ENCODE measurements at places on chromosomes 3 and 15.
A peak's percentile ranks its signal among the peaks of the same experiment; 100 is the strongest.

GRCh38 chr15:58528188-58528870 is 96.5 kb downstream of the LIPC start:
- DNase-seq, result peak; percentile 97

- no peak for DNase-seq
Measured at GRCh38 chr3:177420651-177421480, 223.6 kb upstream of the TBL1XR1 start.

GRCh38 chr3:186083746-186084145 is 25.1 kb downstream of the ETV5 start:
- no peak for DNase-seq

GRCh38 chr3:185807445-185808068 is 17.3 kb downstream of the IGF2BP2 start:
- DNase-seq, result peak; percentile 59

- DNase-seq, result no peak
Measured at GRCh38 chr3:16884084-16884747, 539 bp upstream of the PLCL2 start.

- DNase-seq, result no peak
Measured at GRCh38 chr3:84522893-84523292, 435.9 kb upstream of the CADM2 start.

GRCh38 chr3:78139166-78139565 is 1099.3 kb downstream of the ROBO2 start:
- peak; percentile 63 for DNase-seq

GRCh38 chr3:37907906-37908305 is 46.2 kb downstream of the CTDSPL start:
- DNase-seq, result no peak

DNA sequence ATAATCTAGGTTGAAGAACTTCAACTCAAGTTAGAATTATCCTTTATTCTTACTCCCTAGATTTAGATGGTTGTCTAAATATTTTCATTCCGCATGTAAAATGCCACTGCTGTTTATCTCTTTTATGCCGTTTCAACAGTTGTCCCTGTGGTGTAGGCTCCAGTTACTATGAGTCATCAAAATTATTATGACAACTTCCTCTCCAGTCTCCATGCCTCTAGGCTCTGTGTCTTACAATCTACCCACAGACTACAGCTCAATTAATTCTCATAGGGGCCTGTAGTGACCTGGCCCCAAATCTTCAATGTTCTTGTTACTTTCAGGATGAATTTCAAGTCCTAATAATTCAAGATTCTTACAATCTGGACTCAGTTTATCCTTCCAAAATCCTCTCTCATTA is 105.8 kb upstream of the UNC13C start:
- no peak for DNase-seq

- DNase-seq, result peak; percentile 43
Measured at GRCh38 chr15:61195116-61196002, 33.7 kb downstream of the RORA start.

DNA sequence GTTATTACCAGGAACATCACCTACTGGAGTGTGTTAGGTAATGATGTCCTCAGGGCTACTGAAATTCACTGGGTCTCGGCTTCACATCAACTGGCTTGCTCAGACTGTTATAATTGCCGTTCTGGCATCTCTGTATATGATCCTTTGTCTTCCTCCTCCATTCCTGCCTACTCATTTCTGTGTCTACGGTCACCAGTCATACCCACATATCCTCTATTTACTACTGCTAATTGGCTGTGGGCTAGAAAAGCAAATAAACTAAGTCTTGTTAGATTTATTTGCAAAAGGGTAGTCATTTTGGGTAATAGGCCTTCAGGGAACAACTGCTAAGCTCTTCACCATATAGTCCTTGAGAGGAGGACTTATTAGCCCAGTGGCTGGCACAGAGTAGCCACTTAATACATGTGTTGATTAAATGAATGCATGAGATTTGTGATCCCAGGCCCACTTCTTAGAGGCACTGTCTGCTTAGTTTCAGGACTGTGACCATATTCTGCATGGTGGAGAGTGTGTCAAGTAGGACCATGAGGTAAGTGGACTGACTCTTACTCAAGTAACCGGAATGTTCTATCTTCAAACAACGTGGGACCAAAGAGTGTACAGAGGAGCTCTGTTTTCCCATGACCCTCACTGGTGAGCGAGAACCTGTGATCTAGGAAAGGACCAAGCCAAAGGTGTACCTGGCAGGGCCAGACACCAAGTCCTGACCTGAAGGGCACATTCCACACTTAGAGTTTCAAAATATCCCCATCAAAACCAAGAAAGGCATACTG is 13.2 kb downstream of the ZDHHC3 start:
- DNase-seq, result no peak

DNA sequence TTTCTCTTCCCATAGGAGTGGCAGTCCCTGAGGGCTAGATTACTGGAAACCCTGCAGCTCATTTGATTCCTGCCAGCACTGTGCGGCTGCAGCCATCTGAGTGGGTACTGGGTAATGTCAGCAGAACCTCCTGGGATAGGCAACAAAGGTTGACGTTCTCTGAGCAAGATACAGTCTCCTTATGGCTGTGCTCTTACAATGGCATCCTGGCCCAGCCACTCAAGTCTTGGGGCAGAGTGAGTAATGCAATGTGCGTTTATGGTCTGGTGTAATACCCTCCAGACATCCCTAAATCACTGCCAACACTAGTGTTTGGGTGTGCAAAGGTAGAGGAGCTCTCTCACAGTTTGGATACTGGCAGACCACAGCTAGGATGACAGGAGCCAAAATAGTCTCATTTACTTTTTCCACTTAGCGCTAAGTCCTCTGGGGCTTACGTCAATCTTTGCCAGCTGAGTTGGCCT is 775.8 kb downstream of the ZNF385D start:
- no peak for DNase-seq

DNA sequence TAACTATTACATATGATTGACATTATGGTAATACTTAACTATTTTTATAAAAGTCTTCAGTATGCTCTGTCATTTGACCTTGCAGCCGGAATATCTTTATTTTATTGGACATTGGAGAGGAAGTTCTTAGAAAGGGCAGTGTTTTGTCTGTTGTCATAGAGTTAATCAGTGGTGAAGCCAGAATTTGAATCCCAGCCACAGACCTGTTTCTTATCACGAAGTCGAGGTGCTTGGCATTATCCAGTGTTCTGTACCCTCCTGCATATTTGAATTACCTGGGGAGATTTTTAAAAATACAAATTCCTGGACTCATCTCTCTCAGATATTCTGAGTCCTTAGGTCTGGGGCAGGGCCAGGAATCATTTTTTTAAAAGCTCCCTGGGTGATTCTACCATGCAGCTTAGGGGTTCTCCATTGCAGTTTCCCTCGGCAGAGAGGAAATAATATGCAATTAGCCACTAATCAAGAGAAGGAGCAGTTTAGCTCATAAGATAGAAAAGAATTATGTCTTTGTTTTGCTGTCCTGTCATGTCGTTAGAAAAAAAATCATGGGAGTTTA is 195.6 kb upstream of the CFAP20DC start:
- DNase-seq, result peak; percentile 56

DNA sequence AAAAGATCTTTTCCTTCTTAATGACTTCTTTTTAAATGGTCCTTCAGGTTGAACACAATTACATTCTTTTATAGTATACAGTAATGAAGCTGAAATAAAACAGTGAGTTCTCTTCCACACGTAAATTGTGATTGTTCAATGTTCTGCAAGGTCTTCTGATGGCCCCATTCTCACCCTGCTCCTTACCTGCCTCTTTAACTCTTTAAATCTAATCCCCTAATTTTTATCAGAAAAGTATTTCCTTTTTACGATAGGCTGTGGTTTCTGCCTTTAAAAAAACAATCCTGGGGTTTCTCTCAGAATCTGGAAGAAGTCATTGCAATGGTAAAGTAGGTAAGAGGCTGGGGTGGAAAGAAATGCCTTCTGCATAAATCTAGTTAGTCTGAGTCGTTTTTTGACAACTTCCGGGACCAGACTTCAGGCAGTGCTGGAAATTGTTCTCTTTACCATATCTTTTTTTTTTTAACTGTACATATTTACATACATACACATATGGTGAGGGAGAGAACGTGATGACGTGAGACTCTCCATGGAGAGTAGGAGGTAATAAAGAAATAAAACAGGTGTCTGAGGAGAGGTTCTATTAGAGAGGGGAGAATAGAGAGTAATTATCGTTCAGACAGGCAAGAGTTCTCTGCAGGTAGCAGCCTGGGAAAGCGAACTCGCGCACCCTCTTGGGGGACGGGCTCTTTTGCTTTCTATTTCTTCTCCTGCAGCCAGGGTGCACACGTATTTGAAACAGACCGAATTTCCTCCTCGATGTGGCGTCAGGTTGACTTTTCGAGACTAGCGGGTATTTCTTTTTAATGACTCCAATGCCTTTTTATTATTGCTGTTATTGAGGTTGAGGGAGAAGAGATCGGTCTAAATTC is at the start of gene SIDT1:
TSS of gene SIDT1 (plus strand) at position 730 of the 872 bp plus-strand sequence. CDS start 467 bp downstream, outside the sequence.
- DNase-seq, result peak; percentile 17

DNA sequence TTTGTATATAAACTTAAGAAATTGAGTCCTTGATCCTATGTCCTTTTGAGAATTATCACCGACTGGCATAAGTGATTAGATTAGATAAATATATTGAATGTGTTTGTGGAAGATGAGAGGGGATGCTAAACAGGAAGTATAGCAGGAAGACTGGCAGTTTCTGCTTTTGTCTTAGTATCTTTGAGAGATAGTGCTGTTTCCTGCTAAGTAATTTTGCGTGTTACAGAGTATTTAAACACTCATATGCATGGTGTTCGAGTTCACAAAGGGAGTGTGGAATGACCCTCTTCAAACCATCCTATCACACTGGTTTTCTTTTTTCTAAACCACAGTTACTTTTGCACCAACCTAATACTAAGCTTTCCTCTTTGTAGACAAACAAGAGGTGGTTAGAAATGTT is 106.0 kb downstream of the KLHL25 start:
- no peak for DNase-seq

DNA sequence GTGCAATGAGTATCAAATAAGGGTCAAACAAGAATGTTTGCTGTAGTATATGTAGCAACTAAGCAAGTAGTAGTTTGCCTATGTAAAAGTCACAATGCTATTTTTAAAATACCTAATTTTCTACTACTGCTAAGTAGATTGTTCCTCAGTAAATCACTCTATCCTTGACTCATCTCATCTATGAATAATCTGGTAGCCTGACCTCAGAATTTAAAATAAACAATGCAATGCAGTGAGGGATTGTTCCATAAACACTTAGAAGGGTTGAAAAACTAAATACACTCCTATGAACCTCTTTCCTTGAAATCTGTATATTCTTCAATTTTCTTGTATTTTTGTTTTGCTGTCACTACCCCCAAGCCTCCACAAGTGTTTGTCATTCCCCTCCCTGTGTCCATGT is 253.3 kb downstream of the TBC1D5 start:
- DNase-seq, result peak; percentile 2

GRCh38 chr3:126490619-126491018 is 14.9 kb upstream of the ZXDC start:
- DNase-seq, result no peak

- peak; percentile 74 for DNase-seq
Measured at GRCh38 chr3:42190701-42191442, 75.1 kb downstream of the CCK start.

- no peak for DNase-seq
Measured at GRCh38 chr3:191873736-191874135, 412.8 kb downstream of the PYDC2 start.

DNA sequence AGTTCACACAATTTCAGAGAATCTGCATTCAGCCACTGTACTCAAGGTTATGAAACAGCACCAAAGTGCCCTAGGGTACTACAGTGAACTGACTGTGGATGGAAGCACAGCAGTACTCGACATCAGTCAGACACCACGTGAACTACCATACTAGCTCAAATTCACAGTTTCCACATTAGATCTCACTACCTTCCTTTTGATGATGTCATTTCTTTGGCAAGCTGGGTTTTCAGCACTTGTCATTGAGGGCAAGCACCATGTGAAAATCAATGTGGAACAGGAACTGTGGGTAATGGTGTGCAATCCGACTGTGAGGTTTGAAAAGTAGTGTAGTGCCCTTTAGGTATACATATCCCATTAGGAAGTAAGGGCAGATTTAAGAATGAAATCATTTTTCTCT is 110.5 kb upstream of the BFSP2 start:
- no peak for DNase-seq

DNA sequence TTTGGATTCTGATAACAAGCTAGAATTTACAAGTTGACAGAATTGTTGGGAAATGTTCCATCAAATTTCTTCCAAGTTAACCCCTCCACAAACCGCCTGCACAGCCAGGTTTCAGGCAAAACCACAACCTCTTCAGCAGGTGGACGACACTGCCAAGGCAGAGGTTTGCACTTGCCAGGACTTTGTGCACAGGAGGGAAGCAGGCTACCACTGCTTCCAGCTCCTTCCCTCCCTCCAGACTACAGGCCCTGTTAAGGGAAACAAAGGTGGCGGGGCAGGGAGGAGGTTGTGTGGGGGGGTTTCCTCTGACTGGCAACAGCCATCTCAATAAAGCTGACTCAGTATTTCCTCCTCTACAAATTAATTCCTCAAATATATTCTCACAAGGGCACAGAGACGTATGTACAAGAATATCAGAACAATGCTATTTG is 42.2 kb downstream of the TBC1D2B start:
- DNase-seq, result peak; percentile 22

GRCh38 chr3:48232232-48232631 is 8.7 kb upstream of the ZNF589 start:
- DNase-seq, result no peak

GRCh38 chr3:192121923-192122322 is 605.4 kb downstream of the FGF12 start:
- no peak for DNase-seq

- DNase-seq, result peak; percentile 60
Measured at GRCh38 chr3:43894176-43895049, 203.7 kb downstream of the ABHD5 start.

DNA sequence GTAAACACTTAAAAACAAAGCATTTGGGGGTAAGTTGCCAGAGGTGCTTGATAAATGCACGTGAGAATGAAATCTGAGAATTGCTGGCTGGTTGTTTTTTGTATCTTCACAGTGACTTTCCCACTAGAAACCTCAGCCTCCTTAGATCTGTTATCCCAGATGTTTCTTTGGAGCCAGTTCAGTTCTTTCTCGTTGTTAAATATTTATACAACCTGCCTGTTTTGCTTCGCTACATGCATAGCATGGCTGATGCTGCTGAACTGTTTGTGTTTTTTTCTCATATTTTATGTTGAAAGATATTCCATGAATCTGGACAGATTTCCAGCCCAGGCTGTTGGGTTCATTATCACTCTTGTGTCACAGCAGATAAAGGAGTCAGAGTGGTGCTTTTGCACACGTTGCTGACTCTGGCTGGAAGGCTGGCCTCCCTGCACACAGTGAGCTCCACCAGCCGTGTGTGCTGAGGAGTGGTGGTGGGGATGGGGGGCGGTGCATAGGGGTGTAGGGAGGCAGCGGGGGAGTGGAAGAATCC is 80.2 kb downstream of the ARNT2 start:
- no peak for DNase-seq

- no peak for DNase-seq
Measured at GRCh38 chr15:65333148-65333820, 28.8 kb downstream of the RNU5B-1 start.

DNA sequence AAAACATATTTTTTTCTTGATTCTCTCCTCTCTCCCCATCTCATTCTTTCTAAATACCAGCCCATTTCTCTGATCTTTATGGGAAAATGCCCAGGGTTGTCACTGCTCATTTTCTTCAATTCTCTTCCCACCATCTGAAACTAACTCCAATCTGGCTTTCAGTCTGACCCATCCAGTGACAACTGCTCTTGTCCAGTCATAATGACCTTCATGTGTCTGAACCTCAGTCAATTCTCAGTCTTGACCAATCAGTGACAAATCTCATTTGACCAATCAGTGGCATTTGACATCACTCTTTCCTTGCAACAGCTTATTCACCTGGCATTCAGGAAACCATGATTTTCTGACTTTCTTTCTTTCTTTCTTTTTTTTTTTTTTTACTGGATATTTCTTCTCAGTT is 15.1 kb downstream of the VEPH1 start:
- DNase-seq, result no peak

All from kidney glomerular epithelial cell (primary cell).